ENCODE measurements at places on chromosomes 2 and 18.

- DNase-seq: no peak
Observed at GRCh38 chr2:65896446-65896845, 464.0 kb upstream of the SPRED2 start.

DNA sequence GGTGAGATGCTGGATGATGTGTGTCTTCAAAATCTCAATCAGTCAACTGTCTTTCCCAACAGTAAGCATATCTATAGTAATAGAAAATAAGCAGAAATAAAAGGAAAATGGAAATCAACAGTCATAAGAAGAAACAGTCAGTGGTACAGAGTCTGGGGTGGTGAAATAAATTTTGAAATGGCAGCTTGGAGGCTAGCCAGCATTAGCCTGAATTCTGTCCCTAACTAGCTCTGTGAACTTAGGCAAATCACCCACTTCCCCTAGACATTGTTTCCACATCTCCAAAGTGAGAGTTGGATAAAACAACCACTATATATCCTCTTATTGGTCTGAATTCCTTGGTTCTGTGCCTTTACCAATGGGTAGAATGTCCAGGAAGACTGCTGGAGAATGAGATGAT lies 189.7 kb upstream of the REV1 start:
- DNase-seq: peak; percentile 59

- DNase-seq: no peak
Observed at GRCh38 chr18:21912339-21913239, 172.0 kb downstream of the MIB1 start.

- DNase-seq: no peak
Observed at GRCh38 chr2:167048829-167049228, 160.5 kb downstream of the XIRP2 start.

- DNase-seq: no peak
Observed at GRCh38 chr2:145399131-145399530, 879.2 kb upstream of the ZEB2 start.

DNA sequence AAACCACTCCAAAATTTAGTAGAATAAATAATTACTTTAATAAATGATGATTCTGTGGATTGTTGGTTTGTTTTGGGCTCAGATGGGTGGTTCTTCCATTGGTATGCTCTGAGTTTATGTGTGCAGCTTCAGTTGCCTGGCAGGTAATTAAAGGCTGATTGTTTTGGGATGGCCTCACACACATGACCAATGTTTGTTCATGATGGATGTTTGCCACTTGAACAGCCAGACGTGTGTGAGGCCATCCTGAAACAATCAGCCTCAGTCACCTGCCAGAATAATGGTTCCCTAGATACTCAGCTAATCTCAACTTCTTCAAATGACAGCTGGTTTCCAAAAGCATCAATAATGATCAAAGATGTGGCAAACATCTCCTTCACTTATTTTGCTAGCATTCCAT lies 352.5 kb upstream of the GULP1 start:
- DNase-seq: no peak

GRCh38 chr2:232162187-232162586 lies 200.7 kb downstream of the DIS3L2 start:
- DNase-seq: no peak

- no peak for DNase-seq
Observed at GRCh38 chr18:53375621-53376020, 848.8 kb downstream of the MBD2 start.

- DNase-seq: no peak
Observed at GRCh38 chr2:179886-180285, 83.9 kb downstream of the SH3YL1 start.

GRCh38 chr18:32333781-32334180 lies 136.9 kb downstream of the GAREM1 start:
- DNase-seq: no peak

GRCh38 chr2:234275515-234275914 lies 221.4 kb downstream of the ARL4C start:
- no peak for DNase-seq

DNA sequence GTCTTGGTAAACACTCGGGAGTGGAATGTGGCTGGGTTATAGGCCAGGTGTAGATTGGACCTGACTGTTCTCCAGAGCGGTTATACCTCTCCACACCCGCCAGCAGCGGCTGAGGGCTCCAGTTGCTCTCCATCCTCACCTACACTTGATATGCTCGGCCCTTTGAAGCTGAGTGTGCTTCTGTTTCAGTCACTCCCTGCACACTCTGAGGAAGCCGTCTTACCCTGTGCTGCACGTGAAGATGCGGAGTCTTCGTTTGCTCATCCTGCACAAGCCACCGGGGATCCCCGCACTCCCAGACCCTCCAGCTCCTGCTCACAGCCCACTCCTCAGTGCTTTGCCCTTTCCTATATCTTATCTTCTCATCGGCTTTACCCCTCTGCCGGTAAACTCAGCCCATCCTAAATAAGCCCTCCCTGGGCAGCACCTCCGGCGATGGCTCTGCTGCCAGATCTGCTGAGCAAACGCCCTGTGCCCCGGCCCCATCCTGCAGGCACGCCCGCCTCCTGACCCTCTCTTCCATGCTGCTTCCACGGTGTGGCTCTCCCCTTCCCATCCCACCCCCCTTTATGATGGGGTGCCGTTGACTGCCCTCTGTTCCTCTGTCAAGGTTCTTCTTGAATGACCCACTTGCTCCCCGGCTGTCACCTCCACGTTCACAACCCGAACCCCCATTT lies 47.3 kb upstream of the ODC1 start:
- no peak for DNase-seq

DNA sequence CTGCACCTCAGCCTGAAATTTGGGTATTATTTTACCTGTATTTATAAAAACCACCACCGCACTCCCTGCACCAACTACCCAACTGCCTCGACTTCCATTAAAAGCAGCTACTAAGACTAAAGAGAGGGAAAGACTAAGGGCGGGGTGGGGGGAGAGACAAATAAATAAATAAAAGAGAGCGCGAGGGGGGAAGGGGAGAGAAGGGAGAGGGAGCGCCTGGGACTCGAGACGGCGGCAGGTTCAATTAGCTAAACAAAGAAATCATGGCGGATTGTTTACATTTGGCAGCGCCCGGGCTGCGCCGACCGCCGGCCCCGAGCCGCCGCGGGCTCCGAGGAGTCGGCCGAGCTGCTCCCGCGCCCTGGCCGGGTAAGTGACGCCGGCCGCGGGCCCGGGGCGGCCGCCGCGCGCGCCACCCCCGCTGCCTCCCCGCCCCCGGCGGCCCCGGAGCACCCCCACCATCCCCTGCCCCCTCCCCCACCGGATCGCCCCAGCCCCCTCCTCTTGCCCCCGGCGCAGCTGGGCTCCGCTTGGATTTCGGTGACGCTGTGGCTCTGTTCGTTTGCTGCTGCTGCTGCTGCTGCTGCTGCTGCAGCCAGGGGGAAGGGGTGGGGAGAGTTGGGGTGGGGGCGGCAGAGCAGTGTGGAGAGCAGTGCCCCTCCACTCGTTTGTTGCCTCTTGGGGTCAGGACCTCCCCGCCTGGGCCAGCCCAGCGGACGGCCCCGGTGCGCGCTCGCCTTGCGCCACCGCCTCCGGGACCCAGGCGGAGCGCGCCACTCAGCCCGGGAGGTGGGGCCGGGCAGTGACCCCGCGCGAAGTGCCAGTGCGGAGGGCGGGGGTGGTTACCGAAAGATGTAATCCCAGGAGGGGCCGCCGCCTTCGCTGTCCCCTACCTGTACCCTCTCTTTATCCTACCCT lies 187.2 kb upstream of the FANCL start:
- DNase-seq: no peak

GRCh38 chr18:4102901-4103300 lies 352.2 kb downstream of the DLGAP1 start:
- no peak for DNase-seq

GRCh38 chr2:119476301-119477112 lies 44.9 kb downstream of the TMEM37 start:
- peak; percentile 69 for DNase-seq

GRCh38 chr2:226445216-226445861 lies 354.3 kb downstream of the IRS1 start:
- no peak for DNase-seq

- no peak for DNase-seq
Observed at GRCh38 chr18:50340078-50340477, 34.8 kb upstream of the SKA1 start.

GRCh38 chr2:138948070-138948539 lies 167.9 kb upstream of the NXPH2 start:
- peak; percentile 0 for DNase-seq

- peak; percentile 31 for DNase-seq
Observed at GRCh38 chr2:241817126-241817820, 8.3 kb downstream of the NEU4 start.

DNA sequence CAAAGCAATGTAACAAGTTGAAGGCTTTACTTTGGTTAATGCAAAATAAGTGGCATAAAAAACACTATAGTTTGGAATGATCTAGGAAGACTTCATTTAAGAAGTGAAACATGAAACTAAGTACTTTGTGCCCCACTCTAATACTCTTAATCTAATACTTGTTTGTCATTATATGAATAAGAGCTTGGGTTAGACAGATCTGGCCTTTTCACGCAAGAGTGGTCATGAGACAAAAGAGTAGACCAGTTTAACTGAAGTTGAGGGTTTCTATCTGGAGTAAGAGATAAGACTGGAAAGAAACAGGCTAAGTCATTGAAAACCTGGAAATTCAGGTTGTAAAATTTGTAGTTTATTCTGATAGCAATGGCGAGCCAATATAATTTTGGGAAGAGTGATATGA lies 2.8 kb downstream of the SLC30A6 start:
- no peak for DNase-seq

DNA sequence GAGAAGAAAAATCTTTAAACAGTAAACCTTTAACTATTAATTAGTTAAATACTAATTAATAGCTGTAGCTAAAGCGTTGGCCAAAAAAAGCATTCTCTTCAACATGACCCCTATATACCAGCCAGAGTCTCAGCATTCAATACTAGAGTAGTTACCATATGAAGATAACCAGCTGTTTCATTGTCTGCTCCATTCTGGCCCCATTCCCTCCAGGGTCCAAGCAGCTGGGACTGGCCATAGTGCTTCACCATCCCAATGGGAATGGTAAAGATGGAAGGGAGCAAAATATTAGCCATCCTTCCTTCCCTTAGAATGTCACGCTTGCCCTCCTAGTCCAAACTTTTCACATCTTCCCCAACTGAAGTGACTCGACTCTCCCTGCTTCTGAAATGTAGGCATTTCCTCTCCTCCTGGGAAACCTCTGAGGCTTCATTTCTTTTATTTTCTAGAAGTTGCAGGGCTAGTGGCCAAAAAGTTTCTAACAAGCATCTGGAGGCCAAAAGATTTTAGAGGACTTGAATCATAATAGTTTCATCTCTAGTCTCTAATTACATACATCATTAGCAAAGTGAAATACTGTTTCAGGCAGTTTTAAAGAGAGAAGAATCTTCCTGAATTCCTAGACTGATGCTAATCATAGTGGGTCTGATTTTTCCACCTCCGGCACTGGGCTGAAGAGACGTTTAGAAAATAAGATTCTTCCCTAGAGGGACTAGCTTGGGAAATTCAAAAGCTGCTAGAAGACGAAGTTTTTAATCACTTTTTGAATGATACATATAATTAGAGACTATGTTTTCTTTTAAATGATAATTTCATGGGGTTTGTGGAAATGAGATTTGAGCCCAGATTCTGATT lies 52.7 kb downstream of the CCDC68 start:
- DNase-seq: no peak

- no peak for DNase-seq
Observed at GRCh38 chr2:241571821-241572620, 13.5 kb downstream of the BOK start.

- peak; percentile 7 for DNase-seq
Observed at GRCh38 chr2:75709297-75709696, 1.4 kb downstream of the GCFC2 start.

DNA sequence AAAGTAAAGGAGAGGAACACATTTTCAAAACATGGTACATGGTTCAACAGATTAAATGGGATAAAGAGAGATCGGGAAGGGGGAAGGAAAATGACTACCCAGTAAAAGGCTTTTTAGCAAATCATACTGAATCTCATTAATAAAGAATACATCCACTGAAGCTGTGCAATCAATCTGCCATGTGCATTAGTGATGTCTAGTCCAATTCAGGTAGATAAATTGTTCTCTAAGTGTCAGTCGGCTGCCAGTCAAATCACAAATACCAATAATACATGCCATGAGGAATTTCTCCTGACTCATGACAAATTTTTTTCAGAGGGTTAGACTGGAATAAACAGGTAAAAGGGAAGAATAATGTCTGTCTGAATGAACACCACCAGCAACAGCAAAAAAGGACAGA lies 22.6 kb downstream of the NYAP2 start:
- DNase-seq: no peak

DNA sequence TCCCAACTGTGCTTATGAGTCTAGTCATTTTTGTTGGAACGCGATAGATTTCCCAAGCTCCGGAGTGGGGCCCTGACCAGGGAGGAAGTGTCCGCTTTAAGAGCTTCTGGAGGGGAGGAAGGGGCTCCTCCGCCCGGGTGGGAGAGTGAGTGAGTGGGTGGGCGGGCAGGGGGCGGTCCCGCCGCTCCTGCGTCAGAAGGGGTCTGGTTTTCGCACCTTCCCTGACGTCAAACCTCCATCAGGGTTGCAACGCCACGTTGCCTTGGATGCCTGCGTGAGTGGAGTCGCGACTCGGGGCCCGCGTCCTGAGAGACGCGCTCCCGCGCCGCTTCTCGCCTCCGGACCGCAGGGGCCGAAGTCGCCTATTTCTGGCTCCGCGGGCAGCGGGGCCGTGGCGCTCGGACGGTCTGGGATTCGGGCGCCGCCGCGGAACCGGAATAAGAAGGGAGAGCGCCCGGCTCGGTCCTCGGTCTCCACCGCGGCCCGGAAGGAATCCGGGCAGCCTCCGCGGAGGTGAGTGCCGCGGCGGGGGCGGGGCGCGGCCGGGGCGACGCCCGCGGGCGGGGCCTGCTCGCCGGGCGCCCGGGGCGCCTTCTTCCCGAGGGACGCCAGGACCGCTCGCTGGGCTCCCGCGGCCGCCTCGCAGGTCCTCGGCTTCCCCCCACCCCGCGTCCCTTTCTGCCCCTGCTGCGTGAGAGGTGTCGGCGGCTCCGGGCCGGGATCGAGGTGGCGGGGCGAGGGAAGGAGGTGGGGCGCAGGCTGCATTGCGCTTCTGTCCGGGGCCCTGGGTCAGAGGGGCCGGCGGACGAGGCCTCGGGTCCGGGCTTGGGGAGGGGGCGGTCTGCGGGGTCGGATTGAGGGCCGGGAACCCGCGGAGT lies at the start of gene ZDBF2:
TSS of gene ZDBF2 (plus strand) at position 230 of the 878 bp plus-strand sequence. CDS start 7,187 bp downstream, outside the sequence.
- peak; percentile 29 for DNase-seq

DNA sequence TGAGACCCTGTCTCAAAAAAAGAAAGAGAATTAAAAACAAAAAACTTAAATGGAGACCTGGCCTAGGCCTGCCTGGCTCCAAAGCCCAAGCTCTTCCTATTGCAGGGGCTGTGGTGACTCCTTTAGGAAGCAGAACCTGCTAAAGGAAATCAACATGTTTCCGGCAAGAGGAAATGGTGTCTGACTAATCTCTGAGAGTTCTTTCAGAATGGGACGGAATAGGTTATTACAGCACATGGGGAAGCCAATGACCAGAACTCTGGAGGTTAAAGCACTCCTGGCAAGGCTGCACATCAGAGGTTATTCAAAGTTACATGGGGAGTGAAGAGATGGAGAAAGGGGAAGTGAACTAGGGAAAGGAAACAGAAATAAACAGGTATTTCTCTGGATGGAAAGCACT lies 21.4 kb downstream of the KIF3C start:
- peak; percentile 77 for DNase-seq

GRCh38 chr2:173216668-173217067 lies 138.0 kb upstream of the CDCA7 start:
- no peak for DNase-seq

Data from suppressor macrophage treated with lipopolysaccharide for 4 hours (primary cell).